ENCODE measurements at places on chromosomes 16 and 17. TPM values are rescaled to one million over a fixed set of nuclear protein-coding genes. Genes with fewer than 3 reads are reported as not detected.

HSD11B2 gene
- 0.27 TPM for total RNA-seq

CCL17 gene
- total RNA-seq, result not detected

DNAH2 gene
- total RNA-seq, result 0.16 TPM

DNA sequence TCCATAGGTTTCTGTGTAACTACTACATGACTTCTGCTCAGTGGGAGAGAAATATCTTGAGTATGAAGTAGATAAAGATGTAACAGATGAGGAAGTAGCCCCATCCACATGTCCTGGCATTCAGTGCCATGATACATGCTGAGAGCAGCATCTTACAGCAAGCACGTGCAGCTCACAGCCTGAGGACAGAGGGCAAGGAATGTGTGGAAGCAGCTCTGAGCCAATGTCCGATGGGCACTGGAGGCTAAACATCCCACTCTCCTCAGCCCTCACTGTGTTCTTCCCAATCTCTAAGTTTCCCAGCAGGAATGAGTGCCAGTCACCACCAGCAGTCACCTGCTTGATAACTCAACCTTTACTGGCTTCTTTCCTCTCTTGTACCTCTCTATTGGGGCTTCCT, 40.4 kb downstream of the CFDP1 start:
- DNase-seq, result no peak

DNA sequence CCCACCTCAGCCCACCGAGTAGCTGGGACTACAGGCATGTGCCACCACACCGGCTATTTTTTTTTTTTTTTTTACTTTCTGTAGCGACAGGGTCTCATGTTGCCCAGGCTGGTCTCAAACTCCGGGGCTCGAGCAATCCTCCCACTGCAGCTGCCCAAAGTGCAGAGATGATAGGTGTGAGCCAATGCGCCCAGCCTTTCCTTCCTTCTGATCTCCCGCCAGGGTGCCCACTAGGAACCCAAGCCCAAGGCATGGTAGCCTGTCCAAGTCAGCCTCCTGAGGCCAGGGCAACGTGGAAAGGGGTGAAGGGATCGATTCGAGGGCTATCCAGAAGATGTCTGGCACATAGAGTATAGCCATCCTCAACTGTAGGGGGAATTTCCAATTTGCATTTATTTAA, 9.6 kb upstream of the CREBBP start:
- DNase-seq, result no peak

Data from cardiac septum (tissue), 1 donor.